GF-D8 (cell line): ENCODE measurements at places on chromosomes 12 and 14.
A peak's percentile ranks its signal among the peaks of the same experiment; 100 is the strongest.

GRCh38 chr12:71159264-71159663, 1.5 kb upstream of the TSPAN8 start:
- DNase-seq: no peak

DNA sequence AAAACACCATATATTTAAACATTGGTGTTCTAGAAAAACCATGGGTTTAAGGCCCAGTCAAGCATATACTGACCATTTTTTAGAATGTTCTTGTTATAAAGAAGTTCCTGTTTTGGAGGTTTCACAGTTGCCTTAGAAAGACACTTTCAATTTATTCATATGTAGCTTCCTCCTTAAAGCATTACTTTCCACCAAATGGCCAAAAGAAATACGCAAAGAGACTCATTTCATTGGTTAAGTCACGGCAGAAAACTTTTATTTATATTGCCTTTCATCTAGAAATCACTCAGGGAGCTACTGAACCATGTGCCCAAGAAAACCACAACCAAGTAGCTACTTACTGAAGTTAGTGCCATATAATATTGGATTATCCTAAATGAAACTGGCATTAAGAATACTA, 40.0 kb downstream of the MYBPC1 start:
- DNase-seq: no peak

DNA sequence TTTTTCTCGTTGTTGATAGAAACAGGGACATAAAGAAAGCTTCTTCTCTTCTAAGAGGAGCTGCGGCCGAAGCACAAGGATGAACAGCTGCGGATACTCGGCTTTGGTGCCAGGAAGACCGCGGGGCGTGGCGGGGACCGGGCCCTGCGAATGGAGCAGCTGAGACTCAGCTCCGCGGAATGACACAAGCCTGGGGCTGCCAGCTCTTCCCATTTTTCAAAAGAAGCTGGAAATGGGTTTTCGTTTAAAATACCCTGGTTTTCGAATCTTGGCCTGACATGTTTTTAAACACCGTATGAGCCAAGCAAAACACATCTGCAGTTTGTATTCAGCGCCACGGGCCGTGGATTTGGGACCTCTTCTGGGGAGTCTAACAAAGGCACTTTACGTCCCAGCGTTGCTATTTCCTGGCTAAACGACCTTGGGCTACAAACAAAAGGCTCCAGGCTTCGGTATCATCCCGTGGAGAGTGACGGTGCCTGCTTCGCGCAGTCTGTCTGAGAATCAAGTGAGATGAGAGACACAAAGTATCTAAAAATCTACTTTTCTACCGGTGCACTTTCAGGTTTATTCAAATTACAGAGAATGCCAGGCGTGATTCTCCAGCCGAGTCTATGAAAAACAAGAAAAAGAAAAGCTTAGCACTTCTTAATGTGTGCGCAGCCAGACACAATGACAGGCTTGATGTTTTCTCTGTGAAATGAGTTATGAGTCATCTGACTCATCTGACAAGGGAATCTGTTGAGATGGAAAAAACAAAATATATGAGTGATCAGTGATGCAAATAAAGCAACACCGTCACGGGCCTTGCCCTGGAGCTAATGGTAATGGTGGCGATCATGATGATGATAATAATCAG, 114.0 kb upstream of the TMEM132D start:
- DNase-seq: no peak

- DNase-seq: peak; percentile 8
Observed at GRCh38 chr14:94180655-94181271, 6.6 kb downstream of the PPP4R4 start.

DNA sequence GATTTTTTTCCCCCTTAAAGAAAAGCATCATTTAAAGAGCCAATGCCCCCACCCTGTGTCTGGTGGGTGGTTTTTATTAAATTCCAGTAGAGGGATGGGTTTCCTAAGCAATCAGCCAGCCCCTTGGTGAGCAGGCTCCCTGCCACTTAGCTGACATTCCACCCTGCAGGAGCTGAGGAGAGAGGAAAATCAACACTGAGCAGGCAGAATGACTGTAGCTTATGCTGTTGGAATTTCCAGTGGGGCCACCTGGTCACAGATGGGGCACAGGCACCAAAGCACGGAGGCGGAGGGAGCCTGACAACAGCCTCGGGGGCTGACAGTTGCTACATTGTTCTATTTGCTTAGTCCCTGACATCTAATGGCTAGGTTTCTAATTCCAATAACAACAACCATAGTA, 127.7 kb downstream of the TMEM30B start:
- no peak for DNase-seq

GRCh38 chr12:110345963-110346362, 57.5 kb downstream of the ANAPC7 start:
- DNase-seq: no peak

DNA sequence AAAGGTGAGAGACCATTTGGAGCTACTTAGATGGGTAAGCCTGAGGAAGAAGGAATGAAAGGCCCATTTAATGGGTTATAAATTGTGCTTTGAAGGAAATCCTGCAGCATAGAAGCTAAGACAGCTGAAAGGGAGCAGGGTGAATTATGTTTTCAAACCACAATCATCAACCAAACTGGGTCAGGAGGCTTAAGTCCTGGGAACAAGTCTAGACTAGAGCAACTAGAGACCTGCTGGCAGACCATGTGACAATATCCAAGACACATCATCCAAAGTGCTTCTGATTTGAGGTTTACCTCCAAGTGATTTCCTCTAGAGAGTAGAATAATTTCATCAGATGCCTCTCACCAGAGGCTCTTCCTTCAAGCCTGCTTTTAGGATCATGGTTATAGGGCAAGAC, 53.7 kb downstream of the MAP3K9 start:
- DNase-seq: no peak

GRCh38 chr12:23862701-23863100, 86.8 kb downstream of the SOX5 start:
- no peak for DNase-seq

DNA sequence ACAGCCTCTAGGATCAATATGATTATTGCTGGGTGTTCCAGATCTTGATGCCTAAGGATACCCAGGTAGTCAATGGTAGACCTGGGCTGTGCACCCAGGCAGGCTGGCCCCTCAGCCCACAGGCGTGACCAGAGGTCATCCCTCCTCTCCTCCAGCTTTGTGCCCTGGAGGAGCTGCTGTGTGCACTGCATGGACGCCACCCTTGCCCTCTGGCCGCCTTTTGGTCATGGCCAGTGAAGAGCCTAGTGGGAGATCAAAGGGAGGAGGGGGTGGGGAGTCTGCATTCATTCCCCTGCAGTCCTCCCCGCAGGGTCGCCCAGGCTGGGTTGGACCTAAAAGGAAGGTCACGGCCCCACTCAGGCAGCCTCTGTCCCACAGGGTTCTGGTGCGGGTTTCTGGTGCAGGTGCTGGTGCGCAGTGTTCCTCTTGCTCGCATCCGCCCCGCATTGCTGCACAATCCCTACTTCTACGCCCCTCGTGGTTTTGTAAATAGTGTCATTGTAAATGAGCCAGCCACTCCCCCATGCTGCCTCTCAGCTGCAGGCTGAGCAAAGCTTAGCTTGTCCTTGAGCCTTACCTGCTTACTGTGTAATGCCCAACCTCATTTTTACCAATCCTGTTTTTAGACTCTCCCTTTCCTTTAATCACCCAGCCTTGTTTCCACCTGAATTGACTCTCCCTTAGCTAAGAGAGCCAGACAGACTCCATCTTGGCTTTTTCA, 55.3 kb downstream of the PSMA6 start:
- peak; percentile 28 for DNase-seq

GRCh38 chr14:22408547-22408946, 180.5 kb downstream of the DAD1 start:
- DNase-seq: no peak

- DNase-seq: no peak
Observed at GRCh38 chr14:102738373-102739189, 38.7 kb upstream of the TRAF3 start.

GRCh38 chr12:18552829-18553228, 185.0 kb downstream of the PLCZ1 start:
- DNase-seq: no peak

DNA sequence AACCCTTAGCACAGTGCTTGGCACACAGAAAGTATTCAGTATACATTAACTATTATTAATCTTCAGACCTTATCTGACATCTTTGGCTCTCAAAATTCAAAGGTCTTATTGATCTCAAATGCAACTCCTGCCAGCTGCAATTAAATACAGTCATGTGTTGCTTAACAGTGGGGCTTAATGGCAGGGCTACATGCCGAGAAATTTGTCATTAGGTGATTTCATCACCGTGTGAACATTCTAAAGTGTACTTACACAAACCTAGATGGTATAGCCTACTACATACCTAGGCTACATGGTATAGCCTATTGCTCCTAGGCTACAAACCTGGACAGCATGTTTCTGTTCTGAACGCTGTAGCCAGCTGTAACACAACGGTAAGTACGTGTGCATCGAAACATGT, 156.3 kb upstream of the TMCC3 start:
- no peak for DNase-seq

GRCh38 chr12:105417732-105418131, 87.2 kb downstream of the C12orf75 start:
- DNase-seq: no peak

GRCh38 chr12:40502322-40502721, 189.9 kb upstream of the CNTN1 start:
- peak; percentile 13 for DNase-seq

DNA sequence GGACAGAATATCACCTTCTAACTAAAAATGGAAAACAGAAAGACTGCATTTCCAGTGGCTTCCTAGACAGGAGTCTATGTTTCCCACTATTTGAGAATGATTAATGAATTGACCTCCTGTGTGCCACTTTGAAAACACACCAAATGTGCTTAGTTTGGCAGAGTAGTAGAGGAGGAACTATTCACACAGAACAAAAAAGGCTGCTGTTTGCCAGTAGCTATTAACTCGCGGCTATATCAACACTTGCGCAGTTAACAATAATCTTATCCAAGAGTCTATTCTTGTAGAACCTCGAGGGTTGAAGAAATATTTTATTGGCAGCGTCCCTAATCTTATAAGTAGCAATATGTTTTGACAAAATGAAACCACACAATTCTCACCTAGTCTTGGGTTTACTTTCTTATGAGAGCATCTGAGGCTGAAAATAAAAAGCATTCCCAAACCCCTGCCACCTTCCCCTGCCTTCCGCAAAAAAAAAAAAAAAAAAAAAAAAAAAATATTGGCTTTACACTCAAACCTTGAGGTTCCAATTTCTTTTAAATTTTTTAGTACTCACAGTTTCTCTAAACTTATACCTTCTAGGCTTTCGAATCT, 127.3 kb upstream of the FLRT2 start:
- no peak for DNase-seq

DNA sequence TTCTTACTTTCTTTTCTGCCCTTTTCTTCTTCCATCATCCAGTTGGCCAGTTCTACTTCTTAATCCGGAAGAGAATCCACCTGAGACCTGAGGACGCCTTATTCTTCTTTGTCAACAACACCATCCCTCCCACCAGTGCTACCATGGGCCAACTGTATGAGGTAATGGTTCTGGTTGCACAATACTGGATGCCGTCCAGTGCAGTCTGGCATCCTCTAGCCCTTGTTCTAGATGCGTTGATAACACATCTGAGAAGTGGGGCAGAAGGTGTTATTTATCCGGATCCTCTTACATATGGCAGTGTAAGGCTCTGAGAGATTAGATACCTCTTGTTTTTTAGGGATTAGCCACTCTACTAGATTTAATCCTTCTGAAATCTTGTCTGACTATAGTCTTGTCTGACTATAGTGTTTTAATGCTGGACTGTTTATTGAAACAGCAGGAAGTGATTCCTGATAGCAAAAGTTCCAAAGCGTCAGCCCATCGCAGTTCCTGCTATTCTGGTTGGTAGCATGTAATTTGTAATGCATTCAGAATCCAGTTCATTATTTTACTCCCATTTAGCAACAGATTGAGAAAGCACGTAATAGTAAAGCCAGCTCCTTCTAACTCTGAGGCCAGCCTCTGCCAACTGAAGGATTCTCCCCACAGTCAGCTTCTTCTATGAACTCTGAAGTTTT, 7.9 kb downstream of the GABARAPL1 start:
- no peak for DNase-seq

DNA sequence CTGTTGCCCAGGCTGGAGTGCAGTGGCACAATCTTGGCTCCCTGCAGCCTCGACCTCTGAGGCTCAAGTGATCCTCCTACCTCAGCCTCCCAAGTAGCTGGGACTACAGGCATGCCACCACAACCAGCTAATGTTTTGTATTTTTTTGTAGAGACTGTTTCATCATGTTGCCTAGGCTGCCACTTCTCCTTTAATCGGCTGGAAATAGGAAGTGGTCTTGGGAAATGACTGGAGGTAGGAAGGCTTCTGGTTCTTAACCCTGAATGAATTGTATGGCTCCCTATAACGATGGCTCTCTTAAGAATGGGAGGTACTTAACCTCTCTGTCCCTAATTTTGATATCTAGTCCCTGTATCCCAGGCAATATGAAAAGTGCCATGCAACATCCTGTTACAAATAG, 113.9 kb upstream of the USP15 start:
- peak; percentile 48 for DNase-seq

- no peak for DNase-seq
Observed at GRCh38 chr14:93955850-93956481, 20.4 kb downstream of the ASB2 start.

DNA sequence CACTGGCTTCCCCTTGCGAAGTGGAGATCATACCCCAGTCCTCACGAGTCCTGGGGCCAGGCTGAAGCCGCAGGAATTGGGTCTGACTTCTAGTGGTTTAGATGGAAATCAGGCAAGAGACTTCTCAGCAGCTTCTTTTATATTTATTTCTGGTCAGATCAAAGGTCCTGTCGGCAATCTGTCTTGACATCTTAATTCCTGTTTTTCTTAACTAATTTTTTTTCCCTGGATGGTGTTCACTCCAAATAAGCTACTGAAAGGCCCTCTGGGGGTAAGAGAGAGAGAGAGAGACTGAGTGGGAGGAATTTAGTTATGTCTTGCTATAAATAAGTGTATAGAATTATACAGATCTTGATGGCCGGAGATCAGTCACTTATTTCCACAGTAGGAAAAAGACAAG, 698.7 kb upstream of the TBX3 start:
- DNase-seq: no peak

GRCh38 chr14:36834293-36834692, 172.6 kb downstream of the PAX9 start:
- no peak for DNase-seq

- DNase-seq: no peak
Observed at GRCh38 chr12:30047516-30048254, 263.9 kb upstream of the TMTC1 start.

GRCh38 chr12:131591136-131591535, 119.8 kb upstream of the SFSWAP start:
- no peak for DNase-seq

DNA sequence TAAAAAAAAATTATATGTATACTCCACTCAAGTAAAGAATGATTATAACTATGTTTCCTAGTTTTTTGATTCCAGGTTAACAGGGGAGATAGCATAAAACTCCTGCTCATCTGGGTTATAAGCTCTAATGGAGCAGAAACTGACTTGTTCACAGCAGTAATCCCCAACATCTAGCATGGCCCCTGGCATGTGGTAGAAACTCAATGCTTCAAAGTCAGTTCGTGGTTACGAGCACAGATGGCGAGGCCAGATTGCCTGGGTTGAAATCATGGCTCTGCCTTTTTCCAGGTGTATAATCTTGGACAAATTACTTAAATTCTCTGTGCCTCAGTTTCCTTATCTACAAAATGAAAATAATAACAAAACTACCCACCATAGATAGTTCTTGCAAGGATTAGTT, 183.8 kb downstream of the TTC7B start:
- DNase-seq: no peak

GRCh38 chr12:51621156-51621922, 30.3 kb downstream of the SCN8A start:
- DNase-seq: no peak
